ENCODE measurements at places on chromosomes 1 and 21.

DNA sequence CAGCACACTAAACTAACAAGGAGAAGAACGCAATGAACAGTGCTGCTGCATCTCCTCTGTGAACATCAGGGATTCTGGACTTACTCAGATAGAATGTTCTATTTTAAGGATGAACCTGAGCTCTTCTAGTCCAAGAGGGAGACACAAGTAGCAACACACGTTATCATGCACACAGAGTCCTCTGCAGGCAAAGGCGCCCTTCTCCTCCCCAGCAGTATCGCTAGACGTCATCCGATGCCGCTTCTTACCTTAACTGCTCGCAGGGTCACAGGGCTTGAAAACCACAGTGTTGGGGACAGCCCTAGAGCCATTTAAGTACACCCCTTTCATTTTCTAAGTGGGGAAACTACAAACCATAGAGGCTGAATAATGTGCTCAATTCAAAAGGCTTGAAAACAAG lies 74.5 kb downstream of the HIVEP3 start:
- DNase-seq = no peak

DNA sequence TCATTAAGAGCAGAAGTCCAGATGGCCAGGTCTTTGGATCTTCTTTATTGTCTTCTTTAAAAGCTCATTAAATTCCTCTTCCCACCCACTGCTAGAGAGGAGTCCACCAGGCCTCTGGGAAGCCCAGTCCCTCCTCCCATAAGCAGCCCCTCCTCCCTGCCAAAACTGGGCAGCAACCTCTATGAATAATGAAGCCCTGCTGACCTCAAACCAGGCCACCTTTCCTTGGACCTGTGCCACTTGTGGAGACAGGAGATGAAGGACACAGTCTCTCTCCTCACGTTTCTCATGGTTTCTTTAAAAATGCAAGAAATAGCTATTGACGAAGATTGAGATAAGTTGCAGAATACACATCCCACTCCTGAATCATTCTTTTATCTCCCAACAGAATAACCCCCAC lies 112.8 kb downstream of the EDEM3 start:
- DNase-seq = no peak

DNA sequence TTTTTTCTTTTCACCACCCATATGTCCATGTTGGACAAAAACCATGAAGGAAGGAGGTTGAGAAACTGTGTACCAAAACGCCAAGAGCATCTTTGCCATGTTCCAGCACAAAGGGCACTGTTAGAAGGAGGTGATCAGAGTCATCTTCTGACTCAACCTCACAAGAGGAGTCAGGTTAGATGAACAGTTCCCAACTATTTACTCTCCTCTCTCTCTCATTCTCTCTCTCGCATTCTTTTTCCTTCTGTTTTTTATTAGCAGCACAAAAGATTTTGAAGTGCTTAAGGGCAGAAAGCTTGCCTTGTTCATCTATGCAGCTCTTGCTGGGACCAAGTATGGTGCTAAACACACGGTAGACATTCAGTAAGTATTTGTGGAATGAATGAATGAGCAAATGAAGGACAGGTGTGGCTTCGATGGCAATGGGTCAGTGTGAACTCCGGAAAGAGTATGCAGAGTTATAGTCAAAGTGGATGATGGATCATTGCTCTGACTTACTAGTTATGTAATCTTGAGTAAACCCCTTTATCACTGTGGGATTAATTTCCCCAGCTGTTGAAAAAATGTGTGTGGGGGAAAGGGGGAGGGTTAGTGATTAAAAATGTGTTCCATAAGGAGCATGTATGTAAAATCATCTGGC lies 33.9 kb downstream of the DDR2 start:
- no peak for DNase-seq

DNA sequence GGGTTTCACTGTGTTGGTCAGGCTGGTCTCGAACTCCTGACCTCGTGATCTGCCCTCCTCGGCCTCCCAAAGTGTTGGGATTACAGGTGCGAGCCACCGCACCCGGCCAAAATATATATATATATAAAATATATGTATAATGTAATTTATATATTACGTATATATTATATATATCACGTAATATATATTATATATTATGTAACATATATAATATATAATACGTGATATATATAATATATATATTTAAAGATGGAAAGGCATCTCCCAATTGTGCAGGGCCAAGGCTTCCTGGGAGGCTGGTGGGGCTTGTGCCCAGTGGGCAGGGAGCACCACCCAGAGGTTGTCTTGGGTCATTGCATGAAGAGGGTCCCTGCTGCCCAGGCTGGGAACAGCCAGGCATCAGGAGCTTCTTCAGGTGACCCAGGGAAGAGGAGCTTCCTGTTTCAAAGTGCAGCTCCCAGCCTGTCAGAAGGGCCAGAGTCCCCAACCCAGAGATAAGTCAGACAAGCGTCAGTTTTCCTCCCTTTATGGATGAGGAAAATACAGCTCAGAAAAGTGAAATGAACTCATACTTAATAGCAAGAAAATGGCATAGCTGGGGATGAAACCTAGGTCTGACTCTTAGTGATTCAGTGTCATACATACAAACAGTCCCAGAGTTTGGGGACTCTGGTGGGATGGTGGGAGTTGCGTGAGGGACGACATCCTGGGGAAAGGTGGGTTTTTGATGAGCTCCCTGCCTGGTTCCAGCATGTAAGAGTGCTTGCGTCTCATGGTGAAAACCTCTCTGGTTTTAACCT lies 12.0 kb downstream of the UBE2Q1 start:
- DNase-seq = no peak

DNA sequence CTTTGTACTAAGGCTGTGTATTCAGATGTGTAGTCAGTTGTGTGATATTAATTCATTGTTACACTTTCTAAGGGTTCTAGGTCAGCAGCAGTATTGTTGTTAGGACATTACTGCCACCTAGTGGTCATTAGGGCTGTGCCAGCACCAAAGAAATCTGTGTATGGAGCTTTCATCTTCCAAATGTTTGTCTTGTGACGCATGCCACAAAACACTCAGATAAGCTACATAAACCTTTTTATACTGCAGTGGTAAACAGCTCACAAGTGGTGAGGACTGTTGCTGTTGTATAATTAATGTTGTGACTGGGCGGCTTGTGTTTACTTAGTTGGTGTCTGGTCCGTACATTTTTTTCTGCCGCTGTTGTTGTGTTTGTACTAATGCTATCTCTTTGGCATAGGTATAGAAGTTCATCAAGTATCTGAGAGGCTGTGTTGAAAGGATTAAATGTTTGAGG lies 51.7 kb downstream of the S1PR1 start:
- DNase-seq = peak; percentile 81

DNA sequence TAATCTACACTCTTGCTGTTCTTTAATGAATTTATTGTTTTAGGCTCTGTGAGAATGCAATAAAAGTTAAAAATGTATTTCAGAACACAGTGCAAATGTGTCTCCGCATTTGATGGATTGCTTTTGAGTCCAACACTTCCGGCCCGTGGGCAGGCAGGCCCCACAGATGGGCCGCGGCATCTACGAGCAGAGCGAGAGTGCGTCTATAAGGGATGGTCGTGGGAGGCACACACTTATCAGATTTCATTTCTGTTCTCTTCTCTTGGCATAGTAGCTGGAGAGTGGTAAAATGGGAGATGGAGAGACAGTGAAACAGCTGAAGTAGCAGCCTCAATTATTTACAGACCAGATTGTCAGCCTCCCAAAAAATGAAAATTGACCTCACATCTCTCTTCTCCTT lies 134.2 kb downstream of the NAV1 start:
- DNase-seq = no peak

GRCh38 chr1:55021942-55022546 lies 17.3 kb upstream of the PCSK9 start:
- peak; percentile 49 for DNase-seq

DNA sequence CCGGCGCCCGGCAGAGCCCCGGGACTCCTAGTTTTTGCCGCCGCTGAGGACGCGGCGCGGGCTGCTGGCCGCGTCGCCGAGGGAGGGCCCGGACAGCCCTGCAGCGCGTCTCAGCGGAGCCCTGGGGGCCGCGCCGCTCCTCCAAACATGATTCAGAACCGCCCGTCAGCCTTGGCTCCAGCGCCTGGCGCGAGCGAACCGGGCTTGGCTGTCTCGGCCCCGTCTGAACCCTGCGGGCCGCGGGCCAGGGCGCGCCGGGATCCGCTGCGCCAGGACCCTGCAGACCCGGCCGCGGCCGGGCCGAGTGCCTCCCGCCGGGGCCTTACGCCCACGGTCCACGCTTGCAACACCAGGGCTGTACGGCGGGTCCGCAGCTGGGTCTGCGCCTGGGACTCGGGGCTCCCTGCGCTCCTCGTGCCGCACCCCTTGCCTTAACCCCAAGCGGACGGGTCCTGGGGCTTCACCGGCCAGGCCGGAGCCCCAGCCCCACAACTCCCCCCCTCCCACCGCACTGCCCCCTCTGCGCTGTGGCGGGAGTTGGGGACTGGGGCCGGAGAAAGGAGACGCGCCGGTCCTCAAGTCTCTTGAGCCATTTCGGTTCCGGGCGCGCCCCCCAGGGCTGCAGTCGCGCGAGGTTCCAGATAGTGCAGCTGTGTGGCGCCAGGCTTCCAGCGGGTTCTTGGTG lies 48.4 kb upstream of the CD34 start:
- DNase-seq = no peak

DNA sequence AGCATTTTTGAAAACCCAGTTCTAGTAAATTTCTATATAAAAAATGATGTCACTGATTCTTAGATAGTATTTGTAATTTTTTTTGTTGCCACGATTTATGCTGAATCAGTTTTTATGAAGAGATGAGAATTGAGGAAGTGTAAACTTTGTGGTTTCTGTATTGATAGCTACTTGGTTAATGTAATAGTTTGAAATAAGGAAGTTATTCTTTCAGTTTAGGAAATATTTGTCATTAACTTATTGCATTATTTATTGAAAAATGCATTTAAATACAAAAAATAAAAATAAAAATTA lies 97.8 kb downstream of the ZFYVE9 start:
- no peak for DNase-seq

DNA sequence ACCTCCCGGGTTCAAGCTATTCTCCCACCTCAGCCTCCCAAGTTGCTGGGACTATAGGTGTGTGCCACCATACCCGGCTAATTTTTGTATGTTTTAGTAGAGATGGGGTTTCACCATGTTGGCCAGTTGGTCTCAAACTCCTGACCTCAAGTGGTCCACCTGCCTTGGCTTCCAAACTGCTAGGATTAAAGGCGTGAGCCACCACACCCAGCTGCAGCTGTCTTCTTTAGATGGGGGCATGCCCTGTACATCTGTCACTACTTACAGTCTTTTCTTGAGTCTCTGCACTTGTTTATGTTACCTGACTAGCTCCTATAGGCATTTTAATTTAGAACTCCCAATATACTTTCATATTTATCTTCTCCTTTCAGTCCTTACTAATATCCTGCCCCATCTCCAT lies 64.2 kb downstream of the SELENOF start:
- DNase-seq = no peak

DNA sequence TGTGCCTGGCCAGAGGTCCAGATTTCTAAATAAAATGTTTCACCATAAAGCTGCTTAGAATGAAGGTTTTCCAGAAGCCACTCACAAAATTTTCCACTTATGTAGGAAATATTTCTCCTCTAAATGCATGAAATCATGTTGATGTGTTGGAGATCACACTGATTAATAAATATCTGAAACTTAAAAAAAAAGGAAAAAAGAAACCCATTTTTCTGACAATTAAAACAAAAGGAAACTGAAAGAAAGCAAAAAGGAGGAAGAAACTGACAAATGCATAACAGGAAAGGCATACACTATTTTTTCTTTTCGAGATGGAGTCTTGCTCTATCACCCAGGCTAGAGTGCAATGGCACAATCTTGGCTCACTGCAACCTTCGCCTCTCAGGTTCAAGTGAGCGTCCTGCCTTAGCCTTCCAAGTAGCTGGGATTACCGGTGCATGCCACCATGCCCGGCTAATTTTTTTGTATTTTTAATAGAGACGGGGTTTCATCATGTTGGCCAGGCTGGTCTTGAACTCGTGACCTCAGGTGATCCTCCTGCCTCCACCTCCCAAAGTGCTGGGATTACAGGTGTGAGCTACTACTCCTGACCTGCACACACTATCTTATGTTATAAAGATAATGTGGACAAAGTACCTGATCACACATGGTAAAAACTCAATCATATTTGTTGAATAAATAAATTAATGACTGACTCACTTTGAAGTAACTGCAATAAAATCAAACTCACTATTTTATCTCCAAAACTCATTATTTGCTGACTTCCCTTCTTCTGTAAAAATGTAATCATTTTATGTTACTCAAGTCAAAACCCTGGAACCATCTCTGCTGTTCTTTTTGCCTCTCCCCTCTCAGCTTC lies 149.8 kb upstream of the NR5A2 start:
- DNase-seq = no peak

DNA sequence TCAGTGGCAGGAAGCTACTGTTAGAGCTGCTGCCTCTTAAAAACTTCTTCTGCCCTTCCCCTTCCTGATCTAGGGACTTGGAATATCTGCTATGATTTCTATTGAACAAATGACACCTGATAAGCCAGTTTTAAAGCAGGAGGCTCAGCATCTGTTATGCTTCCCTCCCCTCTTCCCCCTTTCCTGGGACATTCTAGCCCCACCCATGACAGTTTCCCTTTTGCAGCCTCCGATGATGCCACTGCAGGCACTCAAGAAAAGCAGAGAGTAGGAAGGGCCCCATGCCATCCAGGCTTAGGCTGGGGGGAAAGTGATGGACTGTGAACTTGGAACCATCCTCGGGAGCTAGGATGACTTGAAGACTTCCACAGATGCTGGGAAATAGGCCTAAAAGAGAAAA lies 15.1 kb upstream of the EPB41 start:
- DNase-seq = no peak

- DNase-seq = no peak
These were observed 2.2 kb downstream of the ATPAF1 start for GRCh38 chr1:46665983-46666382.

DNA sequence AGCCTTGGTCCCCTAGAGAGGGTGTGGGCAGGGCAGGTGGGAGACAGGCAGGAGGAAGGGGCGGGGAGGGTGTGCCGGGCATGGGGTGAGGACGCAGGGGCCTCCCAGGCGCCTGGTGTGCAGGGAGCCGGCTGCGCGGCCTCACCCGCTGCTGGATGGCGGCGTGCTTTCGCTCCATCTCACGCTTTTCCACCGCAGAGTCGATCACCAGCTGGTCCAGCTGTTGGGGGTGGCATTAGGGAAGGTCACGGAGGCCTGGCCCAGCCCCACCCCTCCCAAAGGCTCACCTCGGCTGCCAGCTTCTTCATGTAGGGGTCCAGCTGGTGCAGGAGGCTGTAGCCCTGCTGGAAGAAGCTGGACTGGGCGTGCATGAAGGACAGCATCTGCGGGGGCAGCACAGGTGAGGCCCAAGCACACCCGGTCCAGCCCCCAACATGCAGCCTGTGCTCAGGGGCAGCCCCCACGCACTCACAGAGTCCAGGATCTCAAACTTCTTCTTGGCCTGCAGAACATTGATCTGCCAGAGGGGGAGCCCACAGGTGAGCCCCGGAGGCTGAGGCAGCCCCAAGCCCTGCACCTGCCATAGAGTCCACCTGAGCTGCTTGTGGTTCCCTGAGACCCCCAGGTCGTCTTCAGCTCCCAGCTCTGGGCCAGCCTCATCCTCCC lies 7.9 kb downstream of the ACAP3 start:
- no peak for DNase-seq

- DNase-seq = no peak
These were observed 300.6 kb downstream of the ZNF326 start for GRCh38 chr1:90295534-90295933.

GRCh38 chr1:151944126-151944856 lies 35.0 kb upstream of the THEM4 start:
- no peak for DNase-seq

Measured in non-pigmented ciliary epithelial cell (primary cell).